ENCODE measurements at places on chromosomes 1 and 21.

GRCh38 chr1:22443332-22443731 lies 8.3 kb upstream of the ZBTB40 start:
- no peak for DNase-seq
- no peaks in the 10 kb centered on the region for H3K4me1 ChIP-seq
- H3K4me3 ChIP-seq, result no peak overlapping the region
- no peaks in the 10 kb centered on the region for H3K36me3 ChIP-seq
- H3K27ac ChIP-seq, result no peak overlapping the region
- peaks cover 3% of the 10 kb centered on the region for H3K27me3 ChIP-seq

GRCh38 chr1:30191154-30191702 lies 532.2 kb downstream of the MATN1 start:
- H3K27me3 ChIP-seq, result no peaks in the 10 kb centered on the region
- H3K4me1 ChIP-seq, result no peaks in the 10 kb centered on the region
- H3K36me3 ChIP-seq, result no peaks in the 10 kb centered on the region
- DNase-seq, result no peak
- no peak overlapping the region for H3K27ac ChIP-seq
- H3K4me3 ChIP-seq, result no peak overlapping the region

GRCh38 chr1:15707239-15707925 lies 23.3 kb downstream of the PLEKHM2 start:
- no peaks in the 10 kb centered on the region for H3K27me3 ChIP-seq
- DNase-seq, result no peak
- H3K27ac ChIP-seq, result no peak overlapping the region
- H3K4me3 ChIP-seq, result no peak overlapping the region
- H3K36me3 ChIP-seq, result peaks cover 10% of the 10 kb centered on the region
- peaks cover 13% of the 10 kb centered on the region for H3K4me1 ChIP-seq

GRCh38 chr1:20964540-20965484 lies 177.7 kb upstream of the HP1BP3 start:
- no peak overlapping the region for H3K27ac ChIP-seq
- H3K36me3 ChIP-seq, result peaks cover 9% of the 10 kb centered on the region
- DNase-seq, result no peak
- H3K4me3 ChIP-seq, result no peak overlapping the region
- H3K4me1 ChIP-seq, result no peaks in the 10 kb centered on the region
- no peaks in the 10 kb centered on the region for H3K27me3 ChIP-seq
